ENCODE measurements at places on chromosomes 4 and X. TPM values are rescaled to one million over a fixed set of nuclear protein-coding genes. Genes with fewer than 3 reads are reported as not detected.

DNA sequence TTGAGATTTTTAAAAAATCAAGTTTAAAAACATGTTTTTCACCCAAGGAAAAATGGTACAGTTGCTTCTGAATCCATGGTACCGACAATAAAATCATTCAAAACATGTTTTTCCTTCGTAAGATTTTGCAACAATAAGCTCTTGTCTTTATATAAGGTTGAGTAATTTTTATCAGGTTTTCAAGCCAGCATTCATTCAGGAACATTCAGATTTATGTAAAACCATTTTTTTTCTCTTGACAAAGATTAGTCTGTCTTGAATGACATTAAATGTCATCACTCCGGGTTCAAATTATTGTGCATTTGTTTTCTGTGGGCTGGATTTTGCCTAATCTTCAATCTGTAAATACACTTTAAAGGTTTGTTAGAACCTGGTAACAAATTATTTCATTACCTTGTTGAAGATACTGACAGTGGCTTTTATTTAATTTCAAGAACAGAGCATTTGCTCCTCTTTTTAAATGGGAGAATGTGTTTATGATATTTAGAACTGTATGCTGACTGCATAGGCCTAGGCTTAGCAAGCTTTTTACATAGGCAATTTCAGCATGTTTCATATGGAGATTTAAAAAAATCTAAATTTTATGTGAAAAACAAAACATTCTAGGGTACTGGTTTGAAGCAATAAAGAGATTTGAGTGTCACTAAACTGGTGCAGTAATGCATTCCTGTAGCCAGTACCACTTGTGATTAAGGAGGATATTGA lies 336.4 kb upstream of the HAND2 start:
- no peak overlapping the region for H3K27ac ChIP-seq
- H3K27me3 ChIP-seq = no peaks in the 10 kb centered on the region
- no peak for DNase-seq
- H3K36me3 ChIP-seq = no peaks in the 10 kb centered on the region
- H3K4me3 ChIP-seq = no peak overlapping the region

DNA sequence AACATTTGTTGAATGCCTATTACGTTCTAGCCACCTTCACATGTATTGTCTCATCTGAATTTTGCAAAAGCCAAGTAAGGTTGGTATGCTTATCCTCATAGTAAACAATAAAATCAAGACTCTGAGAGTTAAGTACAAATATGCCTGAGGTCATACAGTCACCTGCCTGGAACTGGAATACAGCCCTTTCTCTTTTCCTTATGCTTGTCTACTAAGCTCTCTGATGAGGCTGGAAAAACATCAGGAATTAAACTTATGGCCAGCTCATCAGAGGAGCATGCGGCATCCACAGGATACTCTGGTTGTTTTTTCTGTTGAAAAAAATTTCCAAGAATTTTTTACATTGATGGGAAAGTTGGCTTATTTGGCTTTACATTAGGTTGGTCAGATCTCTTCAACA lies 35.5 kb downstream of the NCAPG start:
- H3K27ac ChIP-seq = no peak overlapping the region
- no peaks in the 10 kb centered on the region for H3K4me1 ChIP-seq
- H3K27me3 ChIP-seq = no peaks in the 10 kb centered on the region
- DNase-seq = no peak
- no peak overlapping the region for H3K4me3 ChIP-seq
- H3K36me3 ChIP-seq = peaks cover 5% of the 10 kb centered on the region

GRCh38 chrX:69021141-69021960 lies 143.9 kb downstream of the PJA1 start:
- no peak for DNase-seq
- no peak overlapping the region for H3K27ac ChIP-seq
- no peaks in the 10 kb centered on the region for H3K36me3 ChIP-seq

- peaks cover 14% of the 10 kb centered on the region for H3K36me3 ChIP-seq
- peaks cover 99% of the 10 kb centered on the region for H3K4me1 ChIP-seq
- DNase-seq = peak; percentile 87
- peak overlapping the region; percentile 97 for H3K27ac ChIP-seq
- peak overlapping the region; percentile 95 for H3K4me3 ChIP-seq
These were observed 4.5 kb downstream of the DTHD1 start for GRCh38 chr4:36285784-36286480.

DNA sequence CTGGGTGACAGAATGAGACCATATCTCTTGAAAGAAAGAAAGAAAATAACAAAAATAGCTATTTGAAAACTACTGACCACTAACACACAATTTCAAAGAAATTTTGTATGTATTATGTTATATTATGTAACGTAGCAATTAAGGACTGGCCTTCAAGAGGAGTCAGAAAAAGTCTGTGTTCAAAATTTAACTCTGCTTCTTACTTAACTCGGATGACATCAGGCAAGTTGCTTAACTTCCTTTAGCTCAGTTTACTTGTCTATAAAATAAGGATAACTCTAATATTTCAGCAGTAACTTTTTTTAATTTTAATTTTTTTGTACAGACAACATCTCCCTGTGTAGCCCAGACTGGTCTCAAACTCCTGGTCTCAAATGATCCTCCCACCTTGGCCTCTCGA lies 14.6 kb upstream of the PRSS12 start:
- no peaks in the 10 kb centered on the region for H3K36me3 ChIP-seq
- no peaks in the 10 kb centered on the region for H3K4me1 ChIP-seq
- H3K27ac ChIP-seq = no peak overlapping the region
- peaks cover 2% of the 10 kb centered on the region for H3K27me3 ChIP-seq
- H3K4me3 ChIP-seq = no peak overlapping the region
- no peak for DNase-seq

DNA sequence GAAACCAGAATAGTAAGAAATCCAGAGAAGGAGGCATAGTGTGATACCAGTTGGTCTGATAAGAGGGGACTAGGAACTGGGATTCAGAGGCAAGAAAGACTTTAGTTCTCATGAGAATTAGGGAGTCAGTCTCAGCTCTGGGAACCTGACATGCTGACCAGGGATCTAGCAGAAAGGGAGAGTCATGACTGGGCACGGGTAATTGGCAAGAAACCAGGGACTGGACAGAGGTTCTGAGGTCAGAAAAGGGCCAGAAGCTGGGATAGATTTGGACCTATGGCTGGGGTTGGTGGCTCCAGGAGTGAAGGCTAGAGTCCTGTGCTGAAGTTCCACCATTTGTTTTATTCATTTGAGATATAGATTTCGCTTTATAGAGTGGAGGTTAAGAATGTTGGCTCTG lies 110.2 kb upstream of the C1GALT1C1 start:
- no peak for DNase-seq
- H3K27ac ChIP-seq = no peak overlapping the region
- H3K36me3 ChIP-seq = no peaks in the 10 kb centered on the region
- H3K4me1 ChIP-seq = no peaks in the 10 kb centered on the region

DNA sequence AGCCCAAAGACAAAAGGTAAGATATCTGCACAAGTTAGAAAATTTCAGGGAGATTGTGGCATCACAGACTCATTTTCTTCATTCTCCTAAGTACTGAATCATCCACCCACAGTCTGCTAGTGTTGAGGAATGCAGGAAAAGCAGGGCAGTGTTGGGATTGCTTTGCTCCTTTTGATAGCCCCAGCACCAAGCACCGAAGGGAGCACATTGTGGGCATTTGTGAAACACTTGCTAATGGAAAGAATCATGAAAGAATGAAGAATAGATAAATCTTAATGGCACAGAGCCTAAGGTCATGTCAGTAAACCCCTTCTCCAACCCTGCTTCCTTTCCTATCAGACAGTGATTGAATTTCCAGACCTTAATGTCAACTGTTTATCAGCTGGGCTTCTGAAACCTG lies 103.1 kb upstream of the GPRIN3 start:
- no peaks in the 10 kb centered on the region for H3K36me3 ChIP-seq
- H3K4me1 ChIP-seq = no peaks in the 10 kb centered on the region
- DNase-seq = no peak

Gene NOCT
- 0.83 TPM for polyA plus RNA-seq

Gene VSIG4
- polyA plus RNA-seq = not detected

- H3K4me3 ChIP-seq = peak overlapping the region; percentile 80
- DNase-seq = no peak
- H3K27ac ChIP-seq = peak overlapping the region; percentile 99
- peaks cover 45% of the 10 kb centered on the region for H3K4me1 ChIP-seq
These were observed 27.6 kb upstream of the HUWE1 start for GRCh38 chrX:53713987-53714579.

Gene CSAG3
- polyA plus RNA-seq = not detected

DNA sequence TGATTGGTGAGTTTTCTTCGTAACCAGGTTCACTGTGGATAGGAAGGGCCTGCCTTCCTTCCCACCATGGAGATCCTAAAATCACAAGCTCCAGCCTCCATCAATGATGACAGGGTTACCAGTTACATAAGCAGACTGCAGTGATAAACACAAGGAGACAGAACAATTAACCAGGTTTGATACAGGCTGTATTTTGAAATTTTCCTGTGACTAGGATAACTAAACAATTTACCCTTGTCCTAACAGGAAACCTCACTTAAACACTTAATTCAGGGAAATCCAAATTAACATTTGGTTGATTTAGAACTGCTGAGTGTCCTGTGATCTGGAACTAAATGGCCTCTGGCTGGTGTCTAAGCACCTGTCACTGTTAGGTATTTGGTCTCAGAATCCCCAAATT lies 3.1 kb upstream of the SLC9B2 start:
- H3K36me3 ChIP-seq = peaks cover 22% of the 10 kb centered on the region
- no peak for DNase-seq
- H3K4me1 ChIP-seq = peaks cover 23% of the 10 kb centered on the region
- peaks cover 2% of the 10 kb centered on the region for H3K27me3 ChIP-seq

GRCh38 chr4:62028745-62029144 lies 828.6 kb downstream of the ADGRL3 start:
- no peaks in the 10 kb centered on the region for H3K36me3 ChIP-seq
- no peaks in the 10 kb centered on the region for H3K27me3 ChIP-seq
- no peak overlapping the region for H3K27ac ChIP-seq
- no peaks in the 10 kb centered on the region for H3K4me1 ChIP-seq
- H3K4me3 ChIP-seq = no peak overlapping the region

- no peak overlapping the region for H3K4me3 ChIP-seq
- H3K27me3 ChIP-seq = peaks cover 6% of the 10 kb centered on the region
- no peak for DNase-seq
- peaks cover 18% of the 10 kb centered on the region for H3K36me3 ChIP-seq
- H3K27ac ChIP-seq = no peak overlapping the region
These were observed 87.8 kb downstream of the FIP1L1 start for GRCh38 chr4:53465281-53465680.

Gene PNMA6F
- polyA plus RNA-seq = not detected

Gene STARD8
- polyA plus RNA-seq = 0.22 TPM

- no peak overlapping the region for H3K27ac ChIP-seq
- H3K4me3 ChIP-seq = no peak overlapping the region
- no peaks in the 10 kb centered on the region for H3K4me1 ChIP-seq
- H3K36me3 ChIP-seq = no peaks in the 10 kb centered on the region
These were observed 87.5 kb upstream of the INTU start for GRCh38 chr4:127545271-127545670.

Gene UGT2B17
- not detected for polyA plus RNA-seq
